M059J (cell line): ENCODE measurements at places on chromosomes 1 and 21.

DNA sequence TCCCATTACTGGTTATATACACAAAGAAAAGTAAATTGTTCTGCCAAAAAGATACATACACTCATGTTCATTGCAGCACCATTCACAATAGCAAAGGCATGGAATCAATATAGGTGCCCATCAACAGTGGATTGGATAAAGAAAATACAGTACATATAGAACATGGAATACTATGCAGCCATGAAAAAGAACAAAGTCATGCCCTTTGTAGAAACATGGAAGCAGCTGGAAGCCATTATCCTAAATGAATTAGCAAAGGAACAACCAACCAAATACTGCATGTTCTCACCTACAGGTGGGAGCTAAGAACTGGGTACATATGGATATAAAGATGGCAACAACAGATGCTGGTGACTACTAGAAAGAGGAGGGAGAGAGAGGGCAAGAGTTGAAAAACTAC lies 132.6 kb downstream of the PLD5 start:
- no peak for DNase-seq

GRCh38 chr1:16307222-16307621 lies 45.1 kb downstream of the FBXO42 start:
- DNase-seq, result no peak

DNA sequence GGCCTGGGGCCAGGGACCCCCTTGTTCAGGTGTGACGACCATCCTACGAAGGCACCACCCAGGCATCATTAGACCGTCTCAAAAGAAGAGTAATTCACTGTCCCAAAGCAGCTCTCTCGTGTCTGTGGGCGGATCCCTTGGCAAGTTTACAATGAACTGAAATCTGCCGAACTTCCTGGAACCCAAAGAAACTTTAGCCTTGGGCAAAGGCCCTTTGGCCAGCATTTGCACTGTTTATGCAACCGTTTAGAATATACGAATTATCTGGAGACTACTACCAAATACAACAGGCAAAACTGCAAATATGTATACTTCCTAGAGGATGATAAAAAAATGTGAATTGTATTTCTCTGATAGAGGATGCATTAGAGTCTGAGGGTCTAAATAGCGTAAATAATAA lies 1.4 kb upstream of the SOD1 start:
- peak; percentile 44 for DNase-seq

GRCh38 chr21:36889401-36889800 lies 77.1 kb downstream of the HLCS start:
- no peak for DNase-seq

DNA sequence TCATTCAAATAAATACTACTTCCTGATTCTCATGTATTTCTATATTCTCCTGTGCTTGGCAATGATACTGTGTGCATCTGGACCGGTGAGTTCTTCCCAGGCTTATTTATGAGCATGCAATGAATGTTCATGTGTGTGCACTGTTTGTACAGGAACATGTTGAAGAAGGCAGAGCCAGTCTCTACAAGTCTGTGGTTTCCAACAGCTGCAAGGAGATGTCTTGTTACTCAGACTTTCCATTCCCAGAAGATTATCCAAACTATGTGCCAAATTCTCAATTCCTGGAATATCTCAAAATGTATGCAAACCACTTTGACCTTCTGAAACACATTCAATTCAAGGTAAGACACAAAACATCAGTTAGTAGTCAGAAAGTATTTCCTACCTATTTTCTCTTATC lies 19.1 kb downstream of the FMO1 start:
- DNase-seq, result no peak

- no peak for DNase-seq
These were observed 366.9 kb downstream of the DPYD start for GRCh38 chr1:97553971-97554370.

- no peak for DNase-seq
These were observed 60.4 kb downstream of the MRPS6 start for GRCh38 chr21:34133802-34134201.

GRCh38 chr1:15341634-15342407 lies 67.9 kb upstream of the EFHD2 start:
- DNase-seq, result peak; percentile 82

- DNase-seq, result peak; percentile 74
These were observed 99.9 kb upstream of the SGIP1 start for GRCh38 chr1:66434096-66434495.

- no peak for DNase-seq
These were observed 59.4 kb upstream of the USH2A start for GRCh38 chr1:216482620-216483019.

DNA sequence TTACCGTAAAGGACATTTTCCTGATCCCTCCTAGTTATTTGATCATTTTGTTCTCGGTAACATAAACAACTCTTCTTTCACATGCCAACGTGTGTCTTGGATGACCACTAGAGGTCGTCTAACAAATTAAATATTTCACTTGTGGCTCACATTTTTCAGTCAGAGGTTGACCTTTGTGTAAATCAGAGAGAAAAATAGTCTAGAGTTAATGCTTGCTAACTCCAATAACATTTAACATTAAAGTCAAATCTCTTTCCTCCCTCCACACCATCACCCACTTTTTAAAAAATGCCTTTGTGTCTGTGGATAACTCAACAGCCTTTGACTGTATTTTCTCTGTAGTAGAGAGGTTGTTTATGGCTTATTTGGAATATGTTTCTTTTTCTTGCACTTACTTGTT lies 220.5 kb upstream of the B3GALT2 start:
- DNase-seq, result peak; percentile 67

DNA sequence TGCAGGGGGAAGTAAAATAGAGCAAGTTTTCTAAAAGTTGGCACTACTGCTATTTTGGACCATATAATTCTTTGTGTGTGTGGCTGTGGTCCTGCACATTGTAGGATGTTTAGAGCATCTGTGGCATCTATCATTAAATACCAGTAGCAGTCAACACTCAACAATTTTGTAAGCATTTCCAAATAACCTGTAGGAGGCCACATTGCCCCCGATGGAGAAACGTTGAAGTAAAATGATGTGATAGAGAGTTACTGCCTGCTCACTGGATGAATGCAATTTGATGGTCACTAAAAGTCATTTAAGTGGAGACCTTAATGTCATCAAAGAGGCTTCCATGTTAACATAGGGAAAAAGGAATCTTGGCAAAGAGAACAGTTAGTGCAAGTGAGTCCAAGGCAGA lies 560.8 kb downstream of the NEGR1 start:
- DNase-seq, result no peak

- DNase-seq, result peak; percentile 13
These were observed 78.8 kb downstream of the GPR161 start for GRCh38 chr1:168057921-168058320.

GRCh38 chr21:45129189-45129923 lies 55.0 kb downstream of the ADARB1 start:
- DNase-seq, result peak; percentile 78

DNA sequence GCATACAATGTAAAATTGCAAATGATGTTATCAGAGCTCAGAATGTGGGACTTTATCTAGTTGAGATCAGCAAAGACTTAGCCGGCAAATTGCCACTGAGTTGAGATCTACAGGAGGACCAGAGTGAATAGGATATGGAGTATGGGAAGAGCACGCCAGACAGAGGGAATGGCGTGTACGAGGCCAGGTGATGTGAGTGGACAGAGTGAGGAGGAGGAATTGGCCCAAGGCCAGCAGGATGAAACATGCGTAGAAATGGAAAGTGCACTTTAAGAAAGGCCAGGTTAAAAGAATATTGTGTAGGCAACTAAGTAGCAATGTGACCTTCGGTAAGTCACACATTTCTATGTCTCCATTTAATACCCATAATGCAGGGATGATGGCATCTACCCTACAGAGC lies 211.0 kb downstream of the ZP4 start:
- no peak for DNase-seq

DNA sequence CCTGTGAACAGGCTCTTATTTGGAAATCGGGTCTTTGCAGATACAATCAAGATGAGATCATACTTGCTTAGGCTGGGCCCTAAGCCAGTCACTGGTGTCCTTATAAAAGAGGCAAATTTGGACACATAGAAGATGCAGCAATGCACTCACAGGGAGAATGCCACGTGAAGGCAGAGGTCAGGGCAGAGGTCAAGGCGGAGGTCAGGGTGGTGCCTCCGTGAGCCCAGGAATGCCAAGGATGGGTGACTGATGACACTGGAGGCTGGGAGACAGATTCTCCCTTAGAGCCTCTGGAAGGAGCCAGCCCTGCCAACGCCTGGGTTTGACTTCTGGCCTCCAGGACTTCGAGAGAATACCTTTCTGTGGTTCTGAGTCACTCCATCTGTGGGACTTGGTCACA lies 22.8 kb upstream of the C1orf174 start:
- no peak for DNase-seq

DNA sequence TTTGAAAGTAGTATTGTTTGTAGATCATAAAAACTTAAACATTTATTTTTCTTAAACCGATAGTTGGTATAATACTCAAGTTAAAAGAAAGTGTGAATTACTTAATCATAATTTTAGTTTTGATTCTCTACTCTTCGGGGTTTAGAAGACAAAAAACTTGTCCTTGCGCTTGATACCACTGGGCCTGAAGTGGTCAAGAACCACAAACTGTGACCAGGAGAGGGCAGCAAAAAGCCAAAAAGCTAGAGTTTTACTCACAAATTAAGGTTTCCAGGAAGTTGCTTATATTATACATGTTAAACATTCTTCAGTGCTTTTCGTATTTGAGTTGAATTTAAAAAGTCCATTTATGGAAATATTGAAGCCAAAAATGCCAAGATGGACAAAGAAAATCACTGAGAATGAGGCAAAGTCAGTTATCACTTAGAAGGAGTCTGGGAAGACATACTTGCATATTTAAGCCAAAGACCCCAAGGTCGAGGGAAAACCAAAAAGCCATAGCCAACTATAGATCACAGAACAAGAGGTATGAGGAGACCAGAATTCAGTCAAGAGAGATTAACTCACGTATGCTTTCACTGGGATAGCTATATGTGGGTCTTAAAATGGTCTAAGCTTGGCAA lies 34.2 kb downstream of the EFCAB7 start:
- peak; percentile 43 for DNase-seq

GRCh38 chr1:100353988-100354387 lies 1.7 kb downstream of the CDC14A start:
- DNase-seq, result peak; percentile 89

DNA sequence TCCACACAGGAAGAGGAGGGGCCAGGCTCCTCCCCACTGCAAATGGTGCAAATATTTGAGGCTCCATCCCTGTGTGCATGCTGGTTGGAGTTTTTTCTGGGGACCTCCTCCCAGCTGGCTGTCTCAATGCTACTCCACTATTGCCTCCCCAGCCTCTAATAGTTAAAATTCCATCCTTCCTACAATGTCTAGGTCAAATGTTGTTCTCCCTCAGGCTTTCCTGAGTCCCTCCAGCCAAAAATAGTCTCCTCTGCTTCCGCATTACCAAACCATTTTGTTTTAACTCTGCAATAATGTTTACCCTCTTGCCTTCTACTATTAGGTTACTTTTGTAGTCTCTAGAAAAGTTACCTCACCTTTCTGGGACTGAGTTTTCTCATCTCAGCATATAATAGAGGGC lies 29.6 kb upstream of the FMO1 start:
- DNase-seq, result peak; percentile 56

DNA sequence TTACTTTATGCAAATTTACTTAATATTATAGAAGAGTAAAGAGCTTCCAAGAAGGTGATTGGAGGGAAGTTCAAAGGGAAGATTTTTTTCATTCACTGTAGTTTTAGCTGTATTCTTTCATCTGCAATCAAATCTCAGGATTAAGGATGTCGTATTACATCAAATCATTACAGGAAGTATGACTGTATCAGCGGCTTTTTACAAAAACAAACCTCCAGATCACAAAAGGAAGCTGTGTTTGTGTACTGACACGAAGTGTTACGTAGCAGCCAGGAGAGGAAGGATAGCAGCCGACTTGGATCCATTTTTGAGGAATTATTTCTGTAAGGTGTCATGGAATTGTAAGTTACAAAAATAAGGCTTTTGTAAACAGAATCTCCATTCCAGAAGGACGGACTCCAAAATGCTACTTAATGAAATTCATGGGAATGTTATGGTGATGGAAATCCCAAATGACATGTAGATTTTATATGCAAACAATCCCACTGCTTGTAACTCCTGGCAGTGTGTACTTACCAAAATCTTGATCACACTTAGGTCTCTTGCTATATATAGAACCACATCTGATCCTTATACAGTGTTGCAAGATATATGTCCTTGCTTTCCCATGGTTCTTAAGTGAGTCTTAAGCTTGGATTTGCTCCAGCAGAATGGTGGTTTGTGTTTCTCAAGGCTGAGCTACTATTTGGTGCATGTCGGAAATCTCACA lies 49.8 kb downstream of the KCNJ15 start:
- peak; percentile 90 for DNase-seq

GRCh38 chr1:93588955-93589354 lies 92.7 kb downstream of the BCAR3 start:
- no peak for DNase-seq

DNA sequence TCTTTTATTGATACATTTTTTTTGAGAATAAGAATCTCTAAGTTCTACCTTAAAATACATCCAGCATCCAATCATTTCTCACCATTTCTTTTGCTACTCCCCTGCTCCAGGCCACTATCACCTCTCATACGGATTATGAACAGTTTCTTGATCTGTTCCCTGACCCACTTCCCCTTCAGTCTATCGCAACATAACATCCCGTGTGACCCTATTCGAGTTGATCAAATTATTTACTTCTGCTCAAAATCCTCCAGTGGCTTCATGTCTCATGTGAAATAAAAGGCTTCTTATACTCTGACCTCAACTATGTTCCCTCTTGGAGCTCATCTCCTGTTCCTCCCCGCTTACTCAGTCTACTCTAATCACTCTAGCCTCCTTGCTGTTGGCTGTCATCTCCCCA lies 5.2 kb downstream of the ALG14 start:
- no peak for DNase-seq

GRCh38 chr1:209675565-209676154 lies 448 bp downstream of the G0S2 start:
- DNase-seq, result peak; percentile 55

GRCh38 chr1:152481869-152482664 lies 28.5 kb upstream of the LCE5A start:
- DNase-seq, result peak; percentile 45
